ENCODE measurements at places on chromosomes 5 and 9.

DNA sequence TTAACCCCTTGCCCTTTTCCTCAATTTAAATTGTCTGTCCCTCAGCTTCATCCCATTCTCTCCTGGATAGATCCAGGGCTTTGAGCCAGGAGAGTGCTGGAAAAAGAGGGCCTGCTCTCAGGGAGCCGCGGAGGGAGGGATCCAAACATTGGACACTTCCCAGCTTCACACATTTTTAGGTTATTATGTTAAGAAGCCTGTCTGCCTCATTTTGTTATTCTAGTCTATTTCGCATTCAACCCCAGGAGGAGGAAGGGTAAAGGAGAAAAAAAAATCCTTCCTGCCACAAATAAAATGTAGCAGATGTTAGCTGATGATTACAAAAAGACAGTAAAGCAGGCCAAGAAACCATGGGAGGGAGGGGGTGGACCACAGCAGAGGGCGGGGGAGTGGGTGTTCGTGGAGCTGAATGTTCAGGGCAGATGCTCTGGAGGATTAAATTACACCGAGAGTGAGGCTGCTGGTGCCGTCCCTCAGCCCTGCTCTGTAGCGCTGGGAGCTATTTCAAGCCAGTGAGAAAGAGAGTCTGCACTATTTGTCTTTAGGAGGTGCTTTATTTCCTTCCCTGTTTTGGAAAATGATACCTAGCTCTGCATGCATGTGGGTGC lies 60.6 kb upstream of the ZFR start:
- DNase-seq: no peak

GRCh38 chr5:105536675-105537074 lies 1974.1 kb upstream of the NUDT12 start:
- DNase-seq: no peak

DNA sequence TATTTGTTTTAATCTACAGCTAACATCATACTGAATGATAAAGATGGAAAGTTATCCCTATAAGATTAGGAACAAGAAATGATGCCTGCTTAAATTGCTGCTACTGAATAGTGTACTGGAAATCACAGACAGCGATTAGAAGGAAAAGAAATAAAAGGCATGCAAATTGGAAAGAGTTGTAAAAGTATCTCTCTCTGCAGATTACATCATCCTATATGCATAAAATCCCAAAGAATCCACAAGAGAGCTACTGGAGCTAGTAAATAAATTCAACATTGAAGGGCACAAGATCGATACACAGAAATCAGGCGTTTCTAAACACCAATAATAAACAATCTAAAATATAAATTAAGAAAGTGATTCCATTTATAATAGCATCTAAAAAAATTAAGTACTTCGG lies 75.3 kb upstream of the SIMC1 start:
- DNase-seq: no peak

DNA sequence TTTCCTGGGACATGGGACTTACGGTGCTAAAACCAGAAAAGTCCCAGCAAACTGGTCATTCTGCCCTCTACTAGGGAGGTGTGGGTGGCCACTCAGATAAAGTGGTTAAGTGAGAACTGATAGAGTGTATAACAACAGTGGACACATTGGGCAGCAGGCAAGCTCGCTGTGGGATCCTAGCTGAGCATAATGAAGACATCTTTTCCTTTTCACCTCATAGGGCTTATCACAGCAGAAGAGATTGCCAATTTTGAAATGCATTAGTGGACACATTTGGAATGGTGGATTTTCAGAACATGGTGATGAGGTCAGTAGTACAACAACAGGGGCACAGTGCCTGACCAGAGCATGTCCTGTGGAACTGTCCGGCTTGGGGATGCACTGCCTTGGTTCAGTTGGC lies 477.1 kb upstream of the KIF2A start:
- DNase-seq: no peak

DNA sequence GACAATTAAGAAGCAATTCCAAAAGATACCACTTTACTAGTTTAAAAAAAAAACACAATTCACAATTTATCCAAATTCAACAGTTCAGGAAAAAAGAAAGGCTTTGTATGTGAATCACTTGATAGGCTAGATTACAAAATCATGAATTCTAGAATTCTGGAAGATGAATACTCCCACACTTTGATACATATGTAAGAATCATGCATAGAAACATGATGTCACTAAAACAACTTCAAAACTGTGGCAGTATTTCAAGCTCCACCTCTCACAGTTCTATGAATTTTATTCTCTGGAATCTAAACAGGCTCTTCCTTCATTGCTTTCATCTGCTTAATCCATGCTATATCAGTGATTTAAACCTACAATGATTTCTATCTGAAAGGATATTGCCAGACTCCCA lies 51.0 kb downstream of the GNAQ start:
- DNase-seq: no peak

- DNase-seq: no peak
These were observed 94.5 kb upstream of the CHD1 start for GRCh38 chr5:99023330-99023729.

DNA sequence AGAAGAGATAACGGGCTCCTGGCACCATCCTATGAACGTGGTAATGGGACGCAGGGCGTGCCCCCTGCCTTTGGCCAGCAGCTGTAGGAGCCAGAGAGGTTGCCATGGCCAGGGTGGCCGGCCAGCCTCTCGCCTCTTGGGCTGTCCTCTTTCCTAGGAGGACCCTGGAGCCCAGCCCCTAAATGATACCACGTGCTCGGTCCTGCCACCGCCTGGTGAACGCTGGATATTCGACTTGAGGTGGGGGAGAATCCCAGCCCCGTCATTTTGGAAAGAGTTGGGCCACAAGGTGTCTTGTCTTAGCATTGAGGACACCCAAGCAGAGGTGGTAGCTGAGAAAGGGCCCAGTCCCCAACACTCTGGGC lies 391 bp upstream of the NRG2 start:
- DNase-seq: no peak

GRCh38 chr5:110055302-110055701 lies 365.6 kb downstream of the MAN2A1 start:
- no peak for DNase-seq
